ENCODE measurements at places on chromosomes 5 and 9. TPM values are rescaled to one million over a fixed set of nuclear protein-coding genes. Genes with fewer than 3 reads are reported as not detected.

GRCh38 chr5:61869333-61869732, 436.7 kb upstream of the KIF2A start:
- no peak for DNase-seq
- H3K36me3 ChIP-seq = no peaks in the 10 kb centered on the region
- H3K27ac ChIP-seq = no peak overlapping the region
- H3K4me3 ChIP-seq = no peak overlapping the region

DNA sequence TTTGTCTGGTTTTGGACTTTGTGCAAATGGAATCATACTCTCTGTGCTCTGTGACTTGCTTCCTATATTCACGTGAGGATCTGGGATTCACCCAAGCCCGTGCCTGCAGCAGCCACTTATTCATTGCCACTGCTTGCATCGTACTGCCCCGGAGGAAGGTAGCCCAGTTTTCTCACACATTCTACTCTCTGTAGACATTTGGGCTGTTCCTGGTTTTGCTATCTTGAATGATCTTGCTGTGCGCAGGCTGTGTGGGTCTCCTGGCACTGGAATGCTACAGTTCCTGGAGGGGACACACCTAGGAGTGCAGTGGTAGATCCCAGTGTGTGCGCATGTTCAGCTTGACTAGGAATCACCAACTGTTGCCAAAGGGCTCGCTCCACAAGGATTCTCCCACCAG, 99.2 kb upstream of the BOD1 start:
- H3K27me3 ChIP-seq = no peaks in the 10 kb centered on the region
- no peak for DNase-seq
- H3K4me1 ChIP-seq = peaks cover 17% of the 10 kb centered on the region
- no peak overlapping the region for H3K4me3 ChIP-seq

DNA sequence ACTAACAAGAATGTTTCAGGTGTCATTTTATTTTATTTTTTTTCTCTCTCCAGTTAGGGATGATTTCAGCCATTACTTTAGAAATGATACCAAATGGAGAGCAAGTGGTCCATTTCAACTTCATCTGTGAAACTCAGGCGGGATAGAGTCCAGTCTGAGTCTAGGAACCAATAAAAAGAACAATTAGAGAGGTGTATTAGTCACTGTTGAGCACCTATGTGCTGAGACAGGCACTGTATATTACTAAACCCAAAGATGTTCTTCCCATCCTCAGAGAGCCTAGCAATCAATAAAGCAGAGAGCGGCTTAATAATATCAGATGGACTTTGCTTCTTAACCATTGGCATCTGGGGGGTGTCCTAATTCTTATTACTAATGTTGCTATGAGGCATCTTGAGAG, 410.3 kb upstream of the SLC24A2 start:
- H3K4me1 ChIP-seq = no peaks in the 10 kb centered on the region
- H3K27ac ChIP-seq = no peak overlapping the region
- no peaks in the 10 kb centered on the region for H3K36me3 ChIP-seq
- no peak overlapping the region for H3K4me3 ChIP-seq
- DNase-seq = no peak

DNA sequence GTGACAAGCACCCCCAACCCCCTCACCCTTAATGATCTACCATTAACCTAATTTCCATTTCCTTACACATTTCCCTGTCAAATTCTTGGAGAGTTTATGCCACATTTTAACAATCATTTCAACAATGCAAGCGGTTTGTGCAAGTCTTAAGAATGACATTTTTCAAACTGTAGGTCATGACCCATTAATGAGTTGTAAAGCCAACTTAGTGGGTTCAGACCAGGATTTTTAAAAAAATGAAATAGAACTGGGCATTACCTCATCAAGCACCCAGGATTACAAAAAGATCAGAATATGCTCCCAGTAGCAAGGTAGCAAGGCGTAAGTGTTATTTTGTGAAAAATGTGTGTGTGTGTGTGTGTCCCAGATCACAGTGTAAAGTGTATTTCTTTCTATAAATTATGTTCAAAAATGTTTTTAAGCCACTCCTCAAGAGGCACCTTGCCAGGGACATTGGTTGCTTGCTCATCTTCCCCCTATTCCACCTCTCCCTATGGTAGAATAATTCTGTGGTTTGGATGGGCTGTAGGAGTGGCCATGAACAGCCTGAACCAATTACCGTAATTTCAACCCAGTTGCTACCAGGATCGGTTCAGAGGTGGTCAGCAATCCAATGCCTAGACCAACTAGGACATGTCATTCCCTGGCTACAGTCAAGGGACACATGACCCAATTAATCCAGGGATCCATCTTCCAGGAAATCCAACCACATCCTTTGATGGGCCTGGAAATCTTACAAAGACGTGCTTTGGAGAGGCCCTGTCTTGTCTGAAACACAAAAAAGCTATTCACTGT, 14.4 kb upstream of the TGFBR1 start:
- H3K27ac ChIP-seq = no peak overlapping the region
- no peak for DNase-seq
- peaks cover 16% of the 10 kb centered on the region for H3K4me1 ChIP-seq
- H3K4me3 ChIP-seq = no peak overlapping the region
- H3K27me3 ChIP-seq = no peaks in the 10 kb centered on the region
- no peaks in the 10 kb centered on the region for H3K36me3 ChIP-seq

- peaks cover 14% of the 10 kb centered on the region for H3K27me3 ChIP-seq
- peak overlapping the region; percentile 80 for H3K4me3 ChIP-seq
- no peak overlapping the region for H3K27ac ChIP-seq
- no peak for DNase-seq
These were observed 1.4 kb downstream of the NR6A1 start for GRCh38 chr9:124769549-124770358.

- DNase-seq = peak; percentile 69
- no peaks in the 10 kb centered on the region for H3K36me3 ChIP-seq
- H3K4me1 ChIP-seq = peaks cover 17% of the 10 kb centered on the region
- peak overlapping the region; percentile 32 for H3K27ac ChIP-seq
- H3K27me3 ChIP-seq = no peaks in the 10 kb centered on the region
- no peak overlapping the region for H3K4me3 ChIP-seq
These were observed 18.7 kb upstream of the TGFBR1 start for GRCh38 chr9:99085949-99086948.

DNA sequence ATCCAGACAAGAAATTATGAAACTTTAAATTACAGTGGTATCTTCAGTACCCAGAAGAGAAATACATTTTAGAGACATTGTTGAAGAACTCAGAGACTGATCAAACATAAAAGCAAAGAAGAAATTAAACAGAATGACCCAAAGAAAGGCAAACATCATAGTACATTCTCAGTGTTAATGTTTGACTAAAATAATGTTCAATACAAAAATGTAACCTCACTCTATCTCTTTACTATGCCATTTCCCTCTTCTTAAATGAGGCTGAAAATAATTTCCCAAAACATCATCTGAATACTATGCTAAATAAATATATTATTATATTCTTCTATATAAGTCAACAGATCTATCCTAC, 22.8 kb downstream of the TMEM161B start:
- H3K36me3 ChIP-seq = 0 out of 2 replicates have a peak, but pooled peaks cover 4% of the 10 kb centered on the region
- no peaks in the 10 kb centered on the region for H3K4me1 ChIP-seq
- no peak overlapping the region for H3K27ac ChIP-seq
- no peak overlapping the region for H3K4me3 ChIP-seq
- H3K27me3 ChIP-seq = no peaks in the 10 kb centered on the region

DNA sequence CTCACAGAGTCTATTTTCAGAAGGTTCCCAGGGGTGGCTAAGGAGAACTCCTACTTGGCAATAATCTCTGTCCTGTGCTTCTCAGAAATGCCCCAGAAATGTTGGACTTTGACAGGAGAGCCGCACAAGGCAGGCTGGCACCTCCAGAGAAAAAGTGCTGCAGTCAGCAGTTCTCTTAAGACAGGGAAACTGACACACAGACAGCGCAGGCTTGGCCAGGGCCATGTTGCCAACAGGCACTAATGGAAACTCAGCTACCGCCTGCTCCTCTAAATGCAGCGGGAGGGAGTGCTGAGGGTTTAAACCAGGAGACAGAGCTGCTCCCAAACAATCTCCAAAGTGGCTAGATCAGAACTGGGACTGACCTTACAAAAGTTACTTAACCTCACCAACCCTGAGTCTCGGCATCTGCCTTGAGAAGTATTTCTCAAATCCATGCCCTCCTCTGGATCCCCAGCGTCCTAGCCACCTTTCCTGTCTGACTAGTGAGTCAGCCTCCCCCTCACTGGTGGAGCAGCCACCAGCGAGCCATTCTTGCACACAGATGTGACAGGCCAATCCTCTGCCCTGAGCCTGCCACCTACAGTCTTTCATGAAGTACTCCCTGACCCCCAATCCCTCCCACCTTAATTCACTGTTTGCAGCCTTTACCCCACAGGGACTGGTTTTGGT, 186.4 kb downstream of the CDK5RAP2 start:
- peak overlapping the region; percentile 55 for H3K27ac ChIP-seq
- no peak overlapping the region for H3K4me3 ChIP-seq
- peaks cover 22% of the 10 kb centered on the region for H3K4me1 ChIP-seq
- peak; percentile 61 for DNase-seq

- no peak overlapping the region for H3K27ac ChIP-seq
- no peak overlapping the region for H3K4me3 ChIP-seq
- H3K4me1 ChIP-seq = no peaks in the 10 kb centered on the region
- DNase-seq = no peak
These were observed 25.4 kb downstream of the RPS23 start for GRCh38 chr5:82252744-82253143.

DNA sequence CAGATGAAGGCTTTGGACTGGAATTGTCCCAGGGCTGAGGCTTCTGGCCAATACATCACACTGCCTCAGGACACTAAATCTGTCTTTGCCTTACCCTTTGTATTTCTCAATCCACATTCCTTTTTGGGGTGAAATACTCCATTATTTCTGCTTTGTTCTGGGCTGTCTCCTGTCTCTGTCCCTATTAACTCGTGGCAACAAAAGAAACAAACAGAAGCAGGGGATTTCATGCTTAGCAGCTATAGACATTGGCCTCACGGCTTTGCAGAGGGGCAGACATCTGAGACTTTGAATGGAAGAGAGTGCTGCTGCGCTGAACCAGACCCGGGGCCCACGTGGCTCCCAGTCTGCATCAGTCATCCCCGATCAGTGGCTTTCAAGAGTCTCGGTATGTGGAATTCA, 129.7 kb downstream of the ARL15 start:
- H3K4me3 ChIP-seq = no peak overlapping the region
- DNase-seq = no peak
- H3K36me3 ChIP-seq = no peaks in the 10 kb centered on the region
- no peaks in the 10 kb centered on the region for H3K4me1 ChIP-seq
- no peak overlapping the region for H3K27ac ChIP-seq

DNA sequence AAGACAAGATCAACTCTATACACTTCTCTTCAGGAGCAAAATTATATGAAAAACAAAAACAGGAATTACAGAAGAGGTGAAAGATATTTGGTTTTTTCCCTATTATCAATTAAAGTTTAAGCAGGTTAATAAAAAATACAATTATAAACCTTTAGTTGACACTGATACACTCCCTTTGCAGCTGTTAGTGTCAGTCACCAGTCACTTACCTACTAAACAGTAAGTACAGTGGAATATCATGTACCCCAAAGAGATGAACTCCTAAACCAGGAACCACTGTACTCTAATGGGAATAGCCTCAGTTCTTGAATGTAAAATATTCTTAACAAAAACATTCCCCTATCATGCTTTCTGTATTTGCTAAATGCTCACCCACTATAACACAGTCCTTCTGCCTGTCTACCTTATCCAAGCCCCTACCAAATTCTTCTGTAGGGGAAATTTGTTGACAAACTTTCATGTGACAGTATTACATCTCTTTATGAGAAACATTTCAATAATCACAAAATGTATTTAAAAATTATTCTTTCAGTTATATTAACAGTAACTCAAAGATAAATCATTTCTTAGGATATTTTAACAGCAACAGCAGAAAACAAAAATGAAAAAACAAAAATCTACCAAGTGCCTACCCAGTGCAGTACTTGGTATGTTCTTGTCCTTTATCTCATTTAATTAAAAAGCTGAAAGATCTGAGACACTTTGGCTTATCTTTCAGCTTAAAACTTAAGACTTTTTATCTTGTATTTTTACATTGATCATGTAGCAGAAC, 212.8 kb downstream of the MLLT3 start:
- no peaks in the 10 kb centered on the region for H3K27me3 ChIP-seq
- no peaks in the 10 kb centered on the region for H3K4me1 ChIP-seq
- no peaks in the 10 kb centered on the region for H3K36me3 ChIP-seq

DNA sequence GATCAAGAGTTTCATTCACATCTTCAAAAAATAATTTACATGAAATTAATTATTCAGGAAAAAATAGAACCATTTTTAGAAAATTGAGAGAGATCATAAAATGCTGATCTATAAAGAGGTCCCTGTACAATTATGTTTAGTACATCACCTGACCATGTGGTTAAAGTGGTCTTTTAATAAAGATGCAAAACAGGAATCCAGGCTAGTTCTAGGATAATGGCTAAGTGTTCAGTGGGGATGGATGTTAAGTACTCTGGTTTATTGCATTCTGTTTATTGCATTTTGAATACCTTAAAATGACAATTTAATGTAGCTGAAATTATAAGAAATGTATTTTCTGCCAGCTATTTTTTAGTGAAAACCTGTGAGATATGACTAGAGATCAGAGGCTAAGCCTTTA, 72.0 kb upstream of the SMC2 start:
- H3K27ac ChIP-seq = no peak overlapping the region
- no peaks in the 10 kb centered on the region for H3K27me3 ChIP-seq
- no peak for DNase-seq
- H3K4me3 ChIP-seq = no peak overlapping the region
- no peaks in the 10 kb centered on the region for H3K36me3 ChIP-seq

ACTBL2 gene
- not detected for total RNA-seq

DOCK2 gene
- total RNA-seq = 3.5 TPM

DRD1 gene
- total RNA-seq = 10.0 TPM

ARHGEF39 gene
- 0.41 TPM for total RNA-seq

ANKRD31 gene
- not detected for total RNA-seq

PCDH1 gene
- total RNA-seq = not detected

AJM1 gene
- total RNA-seq = 0.11 TPM

WWC1 gene
- 13.2 TPM for total RNA-seq
